ENCODE measurements at places on chromosomes 3 and 15.
A peak's percentile ranks its signal among the peaks of the same experiment; 100 is the strongest.

GRCh38 chr3:86958534-86958933 is 32.4 kb downstream of the VGLL3 start:
- no peak for DNase-seq

- no peak for DNase-seq
Observed at GRCh38 chr15:55796321-55796965, 53.5 kb upstream of the PRTG start.

- DNase-seq: no peak
Observed at GRCh38 chr15:42811433-42811832, 74.5 kb upstream of the CDAN1 start.

- no peak for DNase-seq
Observed at GRCh38 chr15:94338243-94338846, 107.0 kb downstream of the MCTP2 start.

- no peak for DNase-seq
Observed at GRCh38 chr15:95715116-95715903, 615.2 kb upstream of the NR2F2 start.

- DNase-seq: no peak
Observed at GRCh38 chr3:39180183-39180545, 12.2 kb downstream of the XIRP1 start.

- DNase-seq: no peak
Observed at GRCh38 chr3:14328422-14328821, 74.0 kb upstream of the SLC6A6 start.

- DNase-seq: no peak
Observed at GRCh38 chr15:53576841-53577240, 182.6 kb downstream of the WDR72 start.

- no peak for DNase-seq
Observed at GRCh38 chr3:150145659-150146058, 175.0 kb upstream of the PFN2 start.

GRCh38 chr3:144636833-144637232 is 665.2 kb downstream of the DIPK2A start:
- no peak for DNase-seq

- peak; percentile 69 for DNase-seq
Observed at GRCh38 chr3:196837819-196838420, 29.8 kb upstream of the SENP5 start.

- DNase-seq: no peak
Observed at GRCh38 chr3:76024640-76025039, 239.3 kb upstream of the ZNF717 start.

DNA sequence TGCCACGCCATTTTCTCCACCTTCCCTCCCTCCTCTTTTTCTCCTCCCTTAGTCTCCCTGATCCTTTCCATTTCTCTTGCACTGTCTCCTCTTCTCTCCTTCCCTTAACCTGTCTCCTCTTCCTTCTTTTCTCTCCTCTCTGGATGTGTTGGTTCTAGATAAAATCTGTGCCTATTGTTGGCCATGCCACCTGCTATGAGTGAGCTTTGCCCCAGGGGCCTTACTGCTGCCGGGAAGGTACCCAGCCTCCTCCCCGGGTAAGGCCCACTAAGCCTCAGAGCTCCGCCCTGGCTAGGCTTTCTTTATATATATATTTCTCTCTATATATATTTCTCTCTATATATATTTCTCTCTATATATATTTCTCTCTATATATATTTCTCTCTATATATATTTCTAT is 14.7 kb downstream of the GPD1L start:
- no peak for DNase-seq

DNA sequence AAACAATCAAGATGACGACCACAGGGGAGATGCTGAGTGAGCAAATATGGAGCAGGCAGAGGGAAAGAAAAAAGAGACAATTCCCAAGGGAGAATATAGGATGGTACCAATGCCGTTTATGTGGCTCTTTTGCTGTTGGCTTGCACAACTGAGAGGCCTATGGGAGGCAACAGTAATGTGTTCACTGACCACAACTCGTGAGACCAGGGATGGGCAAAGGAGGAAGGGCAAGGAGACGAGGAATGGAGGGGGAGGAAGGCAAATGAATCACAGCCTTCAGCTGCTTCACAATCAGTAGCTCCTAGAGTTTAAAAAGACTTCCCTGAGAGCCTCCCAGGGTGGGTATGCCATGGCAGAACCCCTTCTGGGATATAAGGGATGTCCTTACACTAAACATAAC is 131.5 kb downstream of the SLC9A9 start:
- no peak for DNase-seq

GRCh38 chr3:168585544-168585943 is 489.8 kb upstream of the GOLIM4 start:
- no peak for DNase-seq

DNA sequence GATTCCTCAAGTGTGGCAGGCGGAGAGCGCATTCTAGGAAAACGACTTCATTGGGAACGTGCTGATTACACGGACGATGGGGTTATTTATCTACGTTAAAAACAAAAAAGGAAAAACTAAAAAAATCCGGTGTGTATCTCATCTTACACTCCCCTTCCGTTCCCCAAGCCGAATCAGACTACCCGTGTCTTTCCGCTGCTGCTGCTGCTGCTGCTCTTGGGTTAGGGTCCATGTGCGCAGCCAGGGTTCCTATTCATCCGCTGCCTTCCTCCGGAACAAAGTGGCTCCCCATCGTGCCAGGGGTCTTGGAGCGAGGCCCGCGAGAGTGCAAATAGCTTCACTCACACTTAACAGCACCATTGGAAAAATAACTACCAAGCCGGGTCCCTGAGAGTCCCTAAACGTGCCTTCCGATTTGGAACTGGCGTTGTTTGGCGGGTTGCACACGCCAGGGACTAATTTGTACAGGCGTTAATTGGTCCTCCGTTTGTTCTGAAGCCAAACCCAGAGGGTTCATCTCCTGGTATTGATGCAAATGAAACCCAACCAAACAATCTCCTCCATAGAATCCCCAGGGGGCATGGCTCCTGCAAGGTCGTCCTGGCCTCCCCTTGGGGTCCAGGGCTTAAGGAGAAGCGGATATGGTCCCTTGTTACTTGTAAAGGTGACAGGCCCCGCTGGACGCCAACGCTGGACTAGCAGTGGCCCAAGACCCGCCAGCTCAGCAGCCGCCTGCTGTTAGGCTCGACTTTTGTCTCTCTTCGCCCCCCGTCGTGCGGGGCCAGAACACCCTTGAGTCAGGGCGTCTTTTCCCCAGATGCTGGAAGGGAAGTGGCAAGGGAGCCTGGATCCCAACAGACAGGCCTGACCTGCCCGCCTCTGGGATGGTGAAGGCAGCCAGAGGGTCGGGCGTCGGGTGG is 11.0 kb upstream of the ONECUT1 start:
- no peak for DNase-seq

GRCh38 chr15:95260856-95261255 is 1029.5 kb downstream of the MCTP2 start:
- DNase-seq: no peak

DNA sequence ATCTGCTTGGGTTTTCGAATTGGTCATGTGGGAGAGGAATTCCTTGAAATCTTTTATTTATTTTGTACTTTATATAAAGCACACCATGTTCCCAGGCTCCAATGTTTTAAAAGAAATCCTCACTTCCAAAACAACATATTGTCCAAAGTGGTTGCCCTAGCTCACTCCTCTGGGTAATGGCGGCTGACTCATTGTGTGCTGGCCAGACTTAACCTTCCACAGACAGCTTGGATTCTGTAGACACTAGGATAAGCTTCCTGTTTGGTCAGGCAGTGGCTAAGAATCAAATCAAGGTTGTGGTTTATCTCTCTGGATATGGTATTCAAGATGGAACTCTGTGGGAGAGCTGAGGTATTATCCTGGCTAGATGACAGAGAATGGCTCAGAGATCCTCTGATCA is 55.8 kb upstream of the FAM98B start:
- DNase-seq: no peak

DNA sequence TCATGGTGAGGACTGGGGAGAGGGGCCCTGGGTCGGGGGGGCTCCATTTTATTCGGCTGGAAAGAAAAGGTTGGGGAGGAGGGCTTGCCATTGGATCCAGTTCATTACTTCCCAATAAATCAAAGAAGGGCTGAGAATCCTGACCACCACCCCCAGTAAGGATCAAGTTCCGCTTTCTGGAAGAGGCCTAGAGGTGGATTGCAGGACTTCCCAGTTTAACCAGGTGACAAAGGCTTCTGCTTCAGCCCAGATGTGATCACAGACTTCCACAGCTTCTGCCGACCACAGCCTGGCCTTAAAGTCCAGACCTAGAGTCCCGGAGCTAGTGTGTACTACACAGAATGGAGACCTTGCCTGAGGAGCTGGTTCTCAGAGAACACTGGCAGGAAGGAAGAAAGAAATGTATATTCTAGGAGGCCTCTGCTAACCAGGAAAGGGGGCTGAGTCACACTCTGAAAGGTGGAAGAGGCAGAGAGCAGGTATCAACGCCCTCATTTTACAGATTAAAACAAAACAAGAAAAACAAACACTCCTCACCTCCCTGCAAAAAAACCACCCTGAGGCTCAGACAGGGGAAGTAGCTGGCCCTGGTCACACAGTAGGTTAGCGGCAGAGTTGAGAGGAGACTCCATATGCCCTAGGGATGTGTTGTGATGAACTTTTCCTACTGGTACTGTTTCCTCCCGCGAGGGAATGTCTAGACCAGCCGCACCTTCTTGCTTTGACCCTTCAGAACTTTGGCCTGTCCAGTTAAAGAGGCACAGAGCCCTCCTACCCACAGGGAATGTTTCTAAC is 1.1 kb upstream of the CEMIP start:
- DNase-seq: no peak

DNA sequence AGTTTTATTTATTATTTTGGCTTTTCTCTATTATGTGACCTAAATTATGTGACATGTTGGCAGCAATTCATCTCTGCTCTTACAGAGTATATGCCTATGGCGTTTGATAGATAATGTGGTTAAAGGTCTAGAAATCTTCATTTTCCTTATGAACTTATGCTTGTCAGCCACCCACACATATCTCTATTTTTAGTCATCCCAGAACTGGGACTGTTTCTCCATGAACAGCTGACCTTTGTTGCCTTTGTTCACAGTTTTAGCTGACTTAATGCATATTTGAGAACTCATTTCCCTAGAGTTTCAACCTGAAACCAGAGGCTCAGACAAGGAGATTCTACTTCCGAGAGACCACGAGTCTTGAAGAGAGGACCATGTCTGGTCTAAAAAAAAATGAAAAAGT is 176.5 kb downstream of the RAP2B start:
- no peak for DNase-seq

- DNase-seq: no peak
Observed at GRCh38 chr15:61404567-61404966, 175.5 kb upstream of the RORA start.

DNA sequence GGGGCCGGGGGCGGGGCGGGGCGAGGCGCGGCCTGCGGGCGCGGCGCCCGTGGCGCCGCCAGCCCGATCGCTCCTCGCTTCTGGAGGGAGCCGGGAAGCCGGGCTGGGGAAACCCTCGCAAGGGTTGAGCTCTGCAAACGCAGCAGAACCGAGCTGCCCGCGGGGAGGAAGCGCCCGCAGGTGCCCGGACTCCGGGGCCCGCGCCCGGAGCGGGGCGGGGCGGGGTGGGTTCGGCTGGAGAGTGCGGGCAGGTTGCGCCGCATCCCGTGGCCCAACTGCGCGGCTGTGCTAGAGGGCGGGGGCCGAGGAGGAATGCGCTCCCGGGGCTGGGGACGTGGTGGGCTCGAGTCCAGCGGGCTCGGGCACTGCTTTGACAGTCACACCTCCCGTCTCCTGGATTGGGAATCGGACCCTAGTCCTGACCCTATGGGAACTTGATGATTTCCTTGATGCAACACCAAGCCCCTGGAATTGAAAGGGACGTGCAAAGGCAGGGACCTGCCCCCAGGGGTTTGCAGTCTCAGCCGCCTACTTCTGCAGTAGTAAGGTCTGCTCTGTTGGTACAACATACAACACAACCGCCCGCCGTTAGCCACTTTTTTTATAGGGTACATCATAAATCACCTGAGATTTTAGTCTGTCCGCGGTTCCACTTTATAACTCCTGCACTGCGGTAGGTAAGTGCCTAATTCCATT is 34.3 kb downstream of the ZBTB38 start:
- DNase-seq: peak; percentile 36

DNA sequence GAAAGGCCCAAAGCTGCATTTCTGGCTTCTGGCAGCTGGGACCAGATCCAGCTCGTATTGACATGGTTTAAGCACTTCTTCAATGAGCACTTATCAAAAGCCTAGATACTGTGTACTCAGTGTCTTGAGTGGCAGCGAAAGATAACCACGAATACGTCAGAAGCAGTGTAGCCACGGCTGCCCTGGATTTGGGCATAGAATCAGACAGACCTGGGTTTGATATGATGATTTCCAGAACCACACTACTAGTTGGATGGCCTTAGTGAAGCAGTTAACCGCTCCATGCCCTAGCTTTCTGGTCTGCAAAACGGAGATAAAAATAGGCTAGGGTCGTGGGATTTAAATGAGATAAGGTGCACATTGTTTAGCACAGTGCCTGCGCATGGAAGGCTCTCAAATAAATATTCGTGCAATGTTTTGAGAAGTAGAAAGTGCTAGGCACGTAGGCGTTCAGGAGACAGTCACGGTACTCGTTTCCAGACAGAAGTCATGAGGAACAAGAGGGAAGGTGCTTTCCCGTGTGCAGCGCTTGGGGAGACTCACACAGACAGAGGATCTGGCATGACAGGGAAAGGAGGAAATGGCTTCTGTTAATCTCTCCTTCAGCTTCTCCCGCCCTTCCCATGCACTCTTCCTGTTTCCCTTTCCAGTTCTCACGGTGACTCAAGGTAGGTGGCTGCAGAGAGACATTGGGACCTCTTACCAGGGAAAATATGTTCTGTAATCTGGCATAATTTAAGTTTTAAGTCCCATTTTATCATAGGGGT is 70.3 kb downstream of the CCNL1 start:
- peak; percentile 44 for DNase-seq

DNA sequence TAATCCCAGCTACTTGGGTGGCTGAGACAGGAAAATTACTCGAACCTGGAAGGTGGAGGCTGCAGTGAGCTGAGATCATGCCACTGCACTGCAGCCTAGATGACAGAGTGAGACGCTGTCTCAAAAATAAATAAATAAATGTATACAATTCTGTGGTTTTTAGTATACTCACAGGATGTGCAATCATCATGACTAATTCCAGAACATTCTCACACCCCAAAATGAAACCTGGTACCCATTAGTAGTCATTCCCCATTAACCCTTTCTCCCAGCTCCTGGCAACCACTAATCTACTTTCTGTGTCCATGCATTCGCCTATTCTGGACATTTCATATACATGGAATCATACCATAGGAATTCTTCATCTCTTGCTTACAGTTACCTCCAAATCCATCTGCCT is 44.5 kb downstream of the LRRFIP2 start:
- DNase-seq: no peak

GRCh38 chr3:194455481-194455880 is 31.3 kb downstream of the ATP13A3 start:
- DNase-seq: no peak

DNA sequence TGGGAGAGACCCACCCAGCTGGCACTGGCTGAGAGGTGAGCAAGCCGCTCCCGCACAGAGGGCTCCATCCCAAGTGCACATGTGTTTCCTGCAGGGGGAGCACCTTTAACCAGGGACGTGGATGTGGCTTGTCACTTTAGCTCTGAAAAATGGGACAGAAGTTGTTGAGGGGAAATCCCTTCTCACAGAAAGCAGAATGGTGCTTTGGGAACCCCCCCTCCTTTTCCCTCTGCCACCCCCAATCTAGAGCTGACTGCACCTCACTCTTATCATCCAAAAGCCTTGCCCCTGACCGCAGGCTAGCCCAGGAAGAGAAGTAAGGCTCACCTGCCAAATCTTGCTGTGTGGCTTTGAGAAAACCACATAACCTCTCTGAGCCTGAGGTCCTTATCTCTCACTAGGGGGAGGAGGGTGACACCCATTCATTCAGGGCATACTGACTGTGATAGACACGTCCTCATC is 77.9 kb downstream of the RPN1 start:
- DNase-seq: no peak

GRCh38 chr15:29731865-29732264 is 90.4 kb downstream of the TJP1 start:
- no peak for DNase-seq
